Stimulated activated CD8-positive, alpha-beta memory T cell treated with anti-CD3 and anti-CD28 coated beads, Interleukin-15, amount 100 ng/mL, for 24 hours (primary cell): ENCODE measurements at places on chromosomes 16 and 17.

DNA sequence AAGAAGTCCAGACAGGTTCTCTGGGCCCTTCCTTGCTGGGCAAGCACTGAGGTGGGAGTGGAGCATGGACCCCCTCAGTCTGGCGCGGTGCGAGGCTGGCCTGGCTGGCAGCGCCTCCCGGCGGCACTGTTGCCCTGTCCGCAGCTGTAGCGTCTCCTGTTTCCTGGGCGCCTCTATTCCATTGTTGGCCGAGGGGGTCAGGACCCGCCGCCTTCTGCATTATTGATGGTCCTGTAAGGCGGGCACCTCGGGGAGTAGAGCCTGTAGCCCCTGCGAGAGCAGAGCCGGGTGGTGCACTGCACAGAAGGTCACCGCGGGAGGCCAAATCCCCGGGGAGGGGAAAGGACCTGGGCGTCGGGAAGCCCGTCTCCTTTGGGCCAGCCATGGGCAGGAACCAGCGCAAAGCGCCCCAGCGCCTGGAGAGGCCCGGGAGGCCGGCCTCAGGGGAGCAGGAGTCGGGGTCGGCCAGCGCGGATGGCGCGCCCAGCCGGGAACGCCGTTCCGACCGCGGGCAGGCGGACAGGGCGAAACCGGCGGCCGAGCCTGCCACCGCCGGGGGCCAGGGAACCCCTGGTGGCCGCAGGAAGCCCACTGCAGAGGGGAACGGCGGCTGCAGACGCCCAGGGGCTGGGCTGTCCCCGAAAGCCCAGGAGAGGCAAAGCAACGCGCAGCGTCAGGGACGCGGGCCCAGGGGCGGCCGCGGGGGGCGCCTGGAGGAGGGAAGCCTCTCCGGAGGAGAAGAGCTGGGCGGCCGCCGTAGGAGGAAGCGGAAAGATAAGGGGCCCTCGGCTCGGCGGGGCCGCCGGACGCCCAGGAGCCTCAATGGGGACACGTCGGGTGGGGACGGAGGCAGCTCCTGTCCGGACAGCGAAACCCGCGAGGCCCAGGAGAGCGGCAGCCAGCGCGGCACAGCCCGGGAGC lies at the start of gene MYO15B:
Gene MYO15B (plus strand): TSS at position 126 of the 921 bp plus-strand sequence. CDS start 258 bp downstream, at position 384.
- no peak for DNase-seq

GRCh38 chr17:31754239-31754945 lies 104.7 kb downstream of the COPRS start:
- no peak for DNase-seq

- no peak for DNase-seq
These were observed 631.3 kb upstream of the CA10 start for GRCh38 chr17:52789829-52790228.

- DNase-seq: no peak
These were observed 105.5 kb upstream of the HLF start for GRCh38 chr17:55159251-55159650.

GRCh38 chr17:51185763-51186332 lies 19.6 kb downstream of the NME2 start:
- no peak for DNase-seq

GRCh38 chr17:40307001-40307730 lies 1.8 kb upstream of the RARA start:
- no peak for DNase-seq

DNA sequence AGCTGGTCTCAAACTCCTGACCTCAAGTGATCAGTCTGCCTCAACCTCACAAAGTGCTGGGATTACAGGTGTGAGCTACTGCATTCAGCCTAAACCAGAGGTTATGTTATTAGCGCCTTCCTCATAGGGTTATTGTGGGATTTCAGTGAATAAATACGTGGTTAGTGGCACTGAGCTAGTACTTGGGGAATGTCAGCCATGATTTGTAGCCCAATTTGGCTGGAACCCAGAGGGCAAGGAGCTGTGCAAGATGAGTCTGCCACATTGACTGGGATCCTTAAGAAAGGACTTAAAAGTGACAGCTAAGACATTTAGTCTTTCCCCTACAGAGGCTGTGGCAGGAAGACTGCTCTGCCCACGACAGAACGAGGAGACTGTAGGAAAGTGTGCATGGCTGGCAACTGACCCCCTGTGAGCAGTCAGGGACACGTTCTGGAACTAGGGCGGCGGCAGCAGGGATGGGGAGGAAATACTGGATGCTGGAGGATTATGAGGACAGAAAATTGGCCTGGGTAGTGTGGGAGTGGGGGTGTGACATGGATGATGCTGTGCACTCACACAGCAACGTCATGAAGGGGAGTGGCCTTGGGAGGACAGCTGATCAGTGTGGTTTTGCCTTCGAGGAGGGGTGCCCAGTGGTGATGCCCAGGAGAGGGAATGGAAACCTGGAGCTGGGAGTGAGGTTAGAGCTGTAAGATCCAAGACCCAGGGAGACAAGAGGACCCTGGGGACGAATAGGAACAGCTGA lies 14.6 kb downstream of the ATP5PD start:
- no peak for DNase-seq

- DNase-seq: no peak
These were observed 697 bp downstream of the NOL11 start for GRCh38 chr17:67718325-67718941.

DNA sequence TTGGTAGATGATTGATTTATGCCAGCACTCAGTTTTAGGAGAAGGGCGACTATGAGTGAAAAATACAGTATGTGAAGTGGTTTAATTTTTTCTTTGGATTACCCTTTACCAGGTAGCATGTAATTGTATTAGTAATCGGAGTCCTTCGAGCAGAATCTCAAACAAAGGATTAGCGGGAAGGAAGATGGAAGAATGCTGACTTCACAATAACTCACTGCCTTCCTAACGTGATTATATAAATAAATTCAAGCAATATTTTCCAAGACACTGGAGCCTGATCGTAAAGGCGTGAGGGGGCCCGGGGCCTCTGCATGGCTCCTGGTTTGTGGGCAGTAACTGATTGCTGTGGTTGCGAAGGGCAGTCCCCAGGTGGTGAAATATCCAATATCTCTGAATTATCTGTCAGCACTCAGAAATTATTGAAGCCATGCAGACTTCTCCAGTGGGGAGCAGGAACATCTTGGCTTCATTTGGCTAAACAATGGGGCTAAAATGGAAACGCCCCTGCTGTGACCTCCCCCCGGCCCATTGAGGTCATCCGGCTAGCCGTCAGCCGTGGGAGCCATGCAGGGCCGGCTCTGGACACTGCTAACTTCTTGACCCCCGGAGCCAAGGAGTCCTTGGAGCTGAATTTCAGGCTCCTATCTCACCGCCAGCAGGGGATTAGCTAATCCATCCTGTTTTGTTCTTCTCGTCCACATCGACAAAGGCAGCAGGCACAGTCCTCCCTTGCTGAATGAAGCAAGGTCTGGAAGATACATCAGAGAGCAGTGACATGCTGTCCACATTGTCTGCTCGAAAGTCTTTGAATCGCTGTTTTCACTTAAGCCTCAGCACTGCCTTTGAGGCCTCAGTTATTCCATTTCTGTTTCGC lies 295.9 kb upstream of the N4BP1 start:
- no peak for DNase-seq

DNA sequence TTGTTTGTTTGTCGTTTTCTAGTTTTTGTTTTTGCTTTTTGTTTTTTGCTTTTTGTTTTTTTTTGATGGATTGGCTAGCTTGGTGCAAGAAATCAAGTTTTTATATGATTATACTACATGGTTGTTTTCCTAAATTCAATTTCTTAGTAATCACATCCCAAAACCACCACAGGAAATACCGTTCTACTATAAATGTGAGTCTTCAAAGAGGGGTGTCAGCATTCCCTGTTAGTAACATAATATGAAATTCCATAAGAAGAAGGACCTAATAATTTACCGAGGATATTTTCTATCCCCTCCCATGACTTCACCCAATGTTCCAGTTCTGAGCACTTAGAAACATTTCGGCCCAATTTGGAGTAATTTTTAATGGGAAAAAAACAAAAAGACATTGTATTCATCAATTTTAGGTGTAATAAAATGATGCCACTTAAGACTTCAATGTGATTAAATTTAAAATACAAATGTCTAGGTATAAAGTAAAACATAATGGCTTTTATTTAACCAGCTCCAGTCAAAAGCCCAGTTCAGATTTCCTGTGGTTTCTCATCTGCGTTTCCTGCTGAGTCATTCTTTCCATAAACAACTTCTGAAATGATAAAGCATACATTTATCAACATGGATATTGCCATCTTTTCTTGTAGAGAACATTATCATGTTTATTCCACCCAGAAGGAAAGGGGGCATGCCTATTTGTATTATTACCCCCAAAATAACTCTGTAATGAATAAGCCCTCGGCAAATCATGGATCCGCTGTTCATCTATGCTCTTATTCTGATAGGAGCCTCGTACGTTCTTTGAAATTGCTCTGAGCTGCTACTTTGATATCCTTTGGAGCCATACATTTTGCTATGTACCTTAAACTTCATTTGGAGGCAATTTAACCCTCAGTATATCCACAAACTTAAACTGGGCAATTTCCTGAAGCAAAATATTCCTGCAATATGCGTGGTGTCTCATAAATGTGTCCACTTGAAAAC lies 28.1 kb downstream of the HSBP1 start:
- DNase-seq: no peak

DNA sequence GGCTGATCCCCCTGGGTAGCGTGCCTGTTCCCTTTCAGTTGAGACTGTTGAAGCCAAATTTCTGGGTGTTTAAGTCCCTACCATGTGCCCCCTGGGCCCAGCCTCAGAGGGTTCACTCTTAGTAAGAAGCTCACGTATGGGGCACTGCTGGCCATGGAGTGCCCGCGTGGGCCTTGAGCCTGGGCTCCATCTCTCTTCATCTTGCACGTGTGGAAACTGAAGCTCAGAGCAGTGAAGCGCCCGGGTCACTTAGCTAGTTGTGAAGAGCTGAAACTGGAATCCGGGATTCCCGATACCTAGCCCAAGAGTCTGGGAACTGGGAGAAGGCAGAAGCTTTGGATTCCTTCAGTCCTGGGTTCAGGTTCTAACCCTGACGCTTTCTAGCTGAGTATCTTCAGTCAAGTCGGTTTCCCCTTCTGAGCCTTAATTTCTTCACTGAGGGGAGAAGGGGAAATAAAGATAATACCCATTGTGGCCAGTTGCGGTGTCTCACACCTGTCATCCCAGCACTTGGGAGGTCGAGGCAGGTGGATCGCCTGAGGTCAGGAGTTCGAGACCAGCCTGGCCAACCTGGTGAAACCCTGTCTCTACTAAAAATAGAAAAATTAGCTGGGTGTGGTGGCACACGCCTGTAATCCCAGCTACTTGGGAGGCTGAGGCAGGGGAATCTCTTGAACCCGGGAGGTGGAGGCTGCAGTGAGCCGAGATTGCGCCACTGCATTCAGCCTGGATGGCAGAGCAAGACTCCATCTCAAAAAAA lies 103.9 kb downstream of the OR1D5 start:
- no peak for DNase-seq

GRCh38 chr16:84085773-84086172 lies 31.0 kb downstream of the MBTPS1 start:
- DNase-seq: no peak

GRCh38 chr16:79250502-79251098 lies 349.9 kb downstream of the MAF start:
- no peak for DNase-seq

DNA sequence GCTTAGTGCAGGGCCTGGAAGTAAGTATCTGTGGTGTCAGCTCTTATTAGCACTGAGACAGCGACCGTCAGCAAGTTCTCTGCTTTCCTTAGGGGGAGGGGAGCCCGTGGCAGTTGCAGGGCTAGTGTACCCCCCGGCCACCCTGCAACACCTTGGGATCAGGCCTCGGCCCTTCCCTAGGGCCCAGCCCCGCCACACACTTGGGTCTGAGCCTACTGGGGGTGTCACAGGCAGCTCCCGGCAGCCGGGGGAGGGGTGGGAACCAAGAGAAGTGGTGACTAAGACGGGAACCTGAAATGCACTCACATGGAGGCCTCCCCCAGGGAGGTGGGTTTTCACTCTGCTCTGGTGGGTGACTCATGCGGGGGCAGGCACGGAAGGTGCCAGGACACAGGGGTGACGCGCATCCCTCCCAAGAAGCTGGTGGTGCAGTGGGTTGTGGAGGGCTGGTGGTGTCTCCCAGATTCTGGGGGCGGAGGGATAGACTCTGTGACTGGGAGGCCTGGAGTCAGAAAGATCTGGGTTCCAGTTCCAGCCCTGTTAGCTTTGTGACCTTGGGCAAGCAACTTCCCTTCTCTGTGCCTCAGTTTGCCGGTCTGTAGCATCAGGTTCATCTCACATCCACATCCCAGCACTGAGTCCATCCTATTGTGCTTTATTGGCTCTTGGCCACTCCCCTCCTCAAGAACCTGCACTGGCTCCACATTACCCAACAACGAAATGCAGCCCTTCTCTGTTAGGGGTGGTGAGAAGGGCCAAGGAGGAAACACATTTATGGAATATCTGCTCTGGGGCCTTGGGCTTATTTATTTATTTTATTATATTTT lies 44.5 kb downstream of the LAT start:
- DNase-seq: peak; percentile 56
